ENCODE measurements at places on chromosomes 5 and 9.

DNA sequence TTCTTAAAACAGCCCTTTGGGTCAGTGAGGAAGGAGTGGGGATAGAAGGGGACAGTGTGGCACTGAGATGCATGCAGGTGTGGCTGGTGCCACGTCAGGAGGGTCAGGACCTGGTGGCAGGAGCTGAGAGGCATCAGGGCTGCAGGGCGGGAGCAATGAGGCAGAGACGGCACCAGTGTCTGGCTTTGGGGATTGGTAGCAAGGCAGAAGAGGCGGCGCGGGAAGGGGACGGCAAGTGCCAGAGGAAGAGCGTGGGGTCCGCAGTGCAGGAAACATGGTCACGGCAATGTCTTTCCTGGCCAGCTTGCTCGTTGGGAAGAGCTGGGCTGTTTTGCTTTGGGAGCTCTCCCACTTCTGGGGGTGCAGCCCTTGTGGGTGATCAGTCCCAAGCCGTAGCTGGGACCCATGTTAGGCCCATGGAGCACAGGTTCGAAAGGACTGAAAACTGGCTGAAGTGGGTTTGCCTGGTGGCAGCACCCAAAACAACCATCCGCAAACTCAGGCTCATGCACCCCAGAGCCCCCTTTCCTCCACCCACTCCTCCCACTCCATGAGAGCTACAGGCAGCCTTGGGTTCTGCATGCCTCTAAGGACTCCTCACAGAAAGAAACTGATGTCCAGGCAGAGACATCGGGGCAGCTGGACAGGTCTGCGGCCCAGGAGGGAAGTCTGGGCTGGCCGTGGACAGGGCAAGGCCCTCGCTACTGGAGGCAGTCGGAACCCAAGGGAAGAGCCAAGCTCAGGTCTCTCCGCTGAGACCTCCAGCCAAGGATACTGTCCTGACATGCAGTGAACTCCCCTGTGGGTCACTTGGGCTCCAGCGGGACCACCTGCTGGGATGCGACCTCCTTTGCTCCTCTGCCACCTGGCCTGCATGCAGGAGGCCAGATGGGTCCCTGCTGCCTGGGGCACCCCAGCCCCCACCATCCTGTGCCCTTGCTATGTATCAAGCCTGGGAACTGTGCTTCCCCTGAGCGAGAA, 104.4 kb downstream of the ZNF354C start:
- no peak for DNase-seq

DNA sequence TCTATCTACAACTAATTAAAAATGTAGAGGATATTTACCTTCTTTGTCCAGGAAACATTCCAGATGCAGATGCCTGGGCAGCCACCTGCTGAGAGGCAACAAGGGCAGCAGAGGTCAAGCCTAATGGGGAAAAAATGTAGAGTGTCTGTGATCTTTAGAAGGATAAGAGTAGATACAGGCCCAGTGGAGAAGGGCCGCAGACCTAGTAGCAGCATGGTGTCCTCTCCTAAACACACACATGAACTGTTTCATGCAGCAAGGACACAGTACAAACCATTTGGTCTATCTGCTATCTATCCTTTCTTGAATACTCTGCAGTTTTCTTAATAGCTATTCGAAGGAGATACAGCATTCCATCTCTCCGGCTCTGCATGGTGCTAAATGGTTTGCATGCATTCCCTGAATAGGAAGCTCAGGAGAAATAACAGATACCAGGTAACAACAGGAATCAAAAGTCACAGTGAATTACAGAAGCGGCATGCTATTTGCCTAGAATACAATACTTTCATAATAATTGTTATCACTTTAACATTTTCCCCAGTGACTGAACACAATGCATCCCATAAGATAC, 107.3 kb downstream of the ZNF608 start:
- DNase-seq = no peak

DNA sequence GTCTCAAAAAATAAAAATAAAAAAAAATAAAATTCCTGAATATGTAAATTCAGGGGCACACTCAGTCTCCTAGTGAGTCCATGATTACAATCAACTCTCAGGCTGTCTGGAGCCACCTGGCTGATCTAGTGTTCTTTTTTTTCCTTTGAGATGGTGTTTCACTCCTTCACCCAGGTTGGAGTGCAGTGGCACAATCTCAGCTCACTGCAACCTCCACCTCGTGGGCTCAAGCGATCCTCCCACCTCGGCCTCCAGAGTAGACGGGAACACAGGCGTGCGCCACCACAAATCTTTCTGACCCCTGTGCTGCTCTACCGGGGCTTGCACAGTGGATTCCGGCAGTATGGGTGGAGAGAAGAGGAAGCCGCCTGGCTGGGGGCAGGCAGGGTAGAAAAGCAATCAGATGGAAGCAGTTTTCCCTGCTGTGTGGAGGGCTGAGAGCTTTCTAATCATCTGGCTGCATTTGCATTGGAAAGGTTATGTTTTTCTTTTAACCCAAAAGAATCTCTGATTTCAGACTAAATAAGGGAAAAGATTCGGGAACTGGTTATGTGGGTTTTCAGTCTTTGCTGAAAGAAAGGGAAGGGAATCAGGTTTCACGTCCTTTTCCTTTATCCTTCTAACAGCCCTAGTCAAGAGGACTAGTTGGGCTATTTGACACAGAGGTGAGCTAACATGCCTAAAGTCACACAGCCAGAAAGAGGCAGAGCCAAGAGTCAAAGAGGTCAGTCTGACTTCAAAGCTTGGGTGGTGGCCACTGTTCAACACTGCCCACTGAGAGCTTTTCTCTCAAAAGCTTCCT, 26.3 kb upstream of the CORO2A start:
- DNase-seq = no peak

DNA sequence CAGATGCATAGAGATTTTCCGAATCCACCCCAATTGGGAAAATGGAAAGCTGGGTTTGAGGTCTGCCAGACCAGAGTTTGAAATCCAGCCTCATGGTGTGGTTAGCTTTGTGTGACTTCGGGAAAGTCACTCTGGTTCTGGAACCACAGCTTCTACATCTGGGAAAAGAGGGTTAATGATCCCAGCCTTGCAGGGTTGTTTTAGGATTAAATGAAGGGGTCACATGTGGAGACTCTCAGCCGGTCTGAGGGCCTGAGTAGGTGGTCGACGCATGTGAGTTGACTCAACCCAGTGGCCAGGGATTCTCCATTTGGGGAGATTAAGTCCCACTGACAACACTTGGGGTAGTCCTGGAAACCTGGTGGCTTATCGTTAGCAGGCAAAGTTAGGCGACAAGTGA, 6.1 kb downstream of the ZNF618 start:
- no peak for DNase-seq

DNA sequence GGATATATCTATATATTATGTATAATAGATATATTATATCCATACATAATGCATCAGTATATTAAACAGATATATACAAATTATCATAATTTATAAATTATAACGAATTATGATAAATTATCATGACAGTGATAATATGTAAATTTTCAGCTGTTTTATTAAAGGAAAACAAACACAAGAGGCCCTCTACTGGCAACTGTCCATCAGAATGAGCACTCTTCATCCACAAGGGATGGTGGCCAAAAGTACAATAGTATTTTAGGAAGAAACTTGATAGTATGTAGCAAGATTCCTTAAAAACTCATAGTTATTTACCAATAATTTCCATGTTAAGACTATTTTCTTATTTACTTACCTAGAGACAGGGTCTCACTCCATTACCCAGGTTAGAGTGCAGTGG, 113.3 kb upstream of the LPAR1 start:
- no peak for DNase-seq
